ENCODE measurements at places on chromosomes 13 and 19.

DNA sequence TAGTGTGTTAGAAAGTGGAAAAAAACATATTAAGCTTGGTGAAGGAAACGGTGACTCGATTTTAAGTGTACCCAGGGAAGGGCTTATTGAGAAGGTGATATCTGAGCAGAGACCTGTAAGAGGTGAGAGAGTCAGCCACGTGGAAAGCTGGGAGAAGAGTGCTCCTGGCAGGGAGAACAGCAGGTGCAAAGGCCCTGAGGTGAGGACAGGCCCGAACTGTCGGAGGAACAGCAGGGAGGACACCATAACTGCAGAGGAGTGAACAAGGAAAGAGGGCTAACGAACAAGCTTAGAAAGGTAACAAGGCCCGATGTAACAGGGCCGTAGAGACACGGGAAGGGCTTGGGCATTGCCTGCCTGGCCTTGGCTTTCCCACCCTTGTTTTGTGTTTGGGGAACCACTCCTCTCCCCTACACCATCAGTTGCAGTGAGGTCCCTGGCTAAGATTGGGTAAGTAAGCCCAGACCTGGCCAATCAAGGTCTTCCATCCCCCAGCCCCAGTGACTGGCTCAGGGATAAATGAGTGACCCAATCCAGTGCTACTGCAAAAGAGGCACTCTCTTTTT, 7.3 kb downstream of the ATP4A start:
- no peak for DNase-seq

GRCh38 chr13:110099922-110100321, 207.0 kb downstream of the COL4A1 start:
- DNase-seq: no peak

DNA sequence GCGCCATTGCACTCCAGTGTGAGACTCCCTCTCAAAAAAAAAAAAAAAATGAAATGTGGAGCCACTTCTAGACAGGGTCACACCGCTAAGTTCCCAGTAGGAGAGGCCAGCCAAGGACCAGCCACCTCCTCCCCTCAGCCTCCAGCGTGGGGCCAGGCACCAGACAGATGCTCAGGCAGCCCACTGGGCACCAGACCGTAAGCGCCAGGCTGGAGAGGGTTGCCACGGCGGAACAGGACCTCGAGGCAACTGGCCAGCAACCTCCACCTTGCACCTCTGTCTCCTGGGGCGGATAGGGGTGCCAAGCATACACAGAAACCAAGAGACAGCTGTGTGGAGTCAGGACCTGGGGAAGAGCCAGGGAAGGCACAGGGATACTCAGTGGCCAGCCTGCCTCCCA, 3.7 kb downstream of the PEPD start:
- DNase-seq: no peak

GRCh38 chr13:76216729-76217128, 580.6 kb downstream of the LMO7 start:
- DNase-seq: no peak

GRCh38 chr13:48879432-48879831, 96.3 kb upstream of the FNDC3A start:
- no peak for DNase-seq

Data from progenitor cell of endocrine pancreas (in vitro differentiated cells).